Fibroblast of skin of scalp (primary cell): ENCODE measurements at places on chromosomes 16 and 17.

DNA sequence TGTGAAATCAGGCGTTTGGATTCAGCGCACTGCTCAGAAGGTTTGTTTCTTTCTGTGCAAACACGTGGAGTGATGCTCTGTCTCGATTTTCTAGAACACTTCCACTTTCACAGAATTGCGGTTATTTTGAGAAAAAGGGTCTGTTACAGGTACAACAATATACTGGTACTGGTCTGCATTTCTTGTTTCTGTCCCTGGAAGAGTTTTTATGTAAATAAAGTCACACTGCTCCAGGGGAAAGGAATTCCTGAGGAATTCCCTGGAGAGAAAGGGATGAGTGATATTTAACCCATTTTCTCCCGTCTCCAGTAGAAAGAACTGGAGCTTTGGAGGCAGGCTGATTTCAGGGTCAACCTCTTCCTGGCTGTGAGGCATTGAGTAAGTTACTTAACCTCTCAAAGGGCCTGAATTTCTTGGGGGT lies 16.2 kb upstream of the RMI2 start:
- DNase-seq = peak; percentile 72

- DNase-seq = no peak
These were observed 36.7 kb upstream of the CCL1 start for GRCh38 chr17:34399725-34400124.

DNA sequence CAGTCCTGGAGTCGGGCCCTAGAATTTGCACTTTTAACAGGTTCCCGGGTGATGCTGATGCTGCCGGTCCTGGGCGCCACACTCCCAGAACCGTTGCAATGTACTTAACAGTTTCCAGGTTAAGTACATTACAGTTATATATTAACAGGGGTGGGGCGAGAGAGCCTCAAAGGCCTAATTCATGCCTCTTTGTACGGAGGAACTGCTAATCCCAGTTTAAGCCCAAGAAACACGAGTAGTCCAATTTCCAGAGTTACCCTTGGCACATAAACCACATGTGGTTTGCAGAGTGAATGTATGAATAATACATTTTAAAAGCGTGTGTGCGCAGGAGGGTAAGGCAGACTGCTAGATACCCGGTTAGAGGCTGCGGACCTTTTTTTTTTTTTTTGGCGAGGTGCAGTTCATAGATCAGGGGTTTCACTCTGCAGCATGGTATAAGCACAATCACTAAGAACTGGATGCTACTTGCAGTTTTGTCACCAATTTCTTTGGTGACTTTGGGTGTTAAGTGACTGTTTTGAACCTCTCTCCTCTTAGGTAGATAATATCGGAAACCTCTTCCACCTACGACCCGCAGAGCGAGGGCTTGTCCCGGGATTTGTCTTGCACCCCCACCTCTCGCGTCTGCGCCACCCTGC lies 713 bp downstream of the COX11 start:
- DNase-seq = peak; percentile 11

DNA sequence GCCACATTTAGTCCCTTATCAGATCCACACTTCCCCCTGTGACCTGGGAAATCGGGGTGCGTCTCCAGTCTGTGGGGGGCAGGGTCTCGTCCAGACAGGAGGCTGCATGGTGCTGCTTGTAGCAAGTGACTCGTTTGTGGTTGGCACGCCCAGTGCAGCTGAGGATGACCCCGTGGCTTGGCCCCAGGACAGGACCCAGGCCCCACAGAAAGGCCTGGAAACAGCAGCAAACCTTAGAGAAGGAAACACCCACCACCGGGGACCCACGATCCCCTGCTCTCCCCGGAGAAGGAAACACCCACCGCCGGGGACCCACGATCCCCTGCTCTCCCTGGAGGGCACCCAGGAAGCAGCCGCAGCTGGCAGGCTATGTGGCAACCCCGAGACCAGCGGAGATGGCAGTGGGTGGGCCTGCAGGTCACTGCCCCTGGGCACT lies 8.2 kb upstream of the C16orf95 start:
- no peak for DNase-seq

GRCh38 chr16:8798535-8799157 lies 1.0 kb downstream of the PMM2 start:
- DNase-seq = no peak

- no peak for DNase-seq
These were observed 756 bp upstream of the USP7 start for GRCh38 chr16:8964462-8964861.

- no peak for DNase-seq
These were observed 89.8 kb downstream of the USP31 start for GRCh38 chr16:23059433-23059832.

DNA sequence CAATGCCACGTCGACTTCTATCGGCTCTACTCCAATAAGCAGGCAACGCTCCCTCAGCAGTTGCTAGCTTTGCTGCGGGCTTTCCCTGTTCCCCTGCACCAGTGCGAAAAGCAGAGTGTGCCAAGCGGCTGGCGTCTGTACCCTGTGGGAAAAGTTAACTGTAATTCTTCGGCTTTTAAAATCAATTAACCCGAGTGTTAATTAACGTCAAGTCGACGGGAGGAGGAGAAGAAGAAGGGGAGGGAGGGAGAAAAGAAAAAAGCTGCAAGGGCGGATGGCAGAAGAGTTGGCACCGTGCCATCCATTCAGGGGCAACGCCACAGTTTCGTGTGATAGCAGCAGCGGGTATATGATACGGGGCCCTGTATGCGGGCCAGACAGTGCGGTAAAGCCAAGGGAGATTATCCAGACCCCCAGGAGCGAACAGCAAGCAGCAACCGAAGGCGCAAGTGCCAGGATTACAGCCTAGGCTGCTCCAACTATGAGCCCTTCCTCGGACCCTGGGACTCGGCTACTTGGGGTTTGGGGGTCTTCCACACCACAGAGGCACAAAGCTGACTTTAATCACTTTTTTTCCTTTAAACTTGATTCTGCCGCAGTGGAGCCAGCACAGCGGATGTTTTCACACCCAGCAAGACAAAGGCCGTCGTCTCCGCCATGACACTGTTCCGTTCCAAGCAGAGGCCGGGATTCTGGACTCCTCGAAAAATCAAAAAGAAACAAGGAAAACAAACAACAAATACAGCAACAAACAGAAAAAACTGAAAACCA lies 253.8 kb upstream of the PMFBP1 start:
- DNase-seq = no peak

GRCh38 chr17:66892246-66892645 lies 57.3 kb downstream of the CACNG5 start:
- DNase-seq = no peak
